Keratinocyte (primary cell): ENCODE measurements at places on chromosomes 3 and 15.

- peaks cover 1% of the 10 kb centered on the region for H3K36me3 ChIP-seq
- DNase-seq = no peak
- H3K27ac ChIP-seq = no peak overlapping the region
- no peak overlapping the region for H3K4me3 ChIP-seq
- no peaks in the 10 kb centered on the region for H3K27me3 ChIP-seq
These were observed 228.7 kb downstream of the SLCO3A1 start for GRCh38 chr15:92082006-92082843.

- no peak overlapping the region for H3K27ac ChIP-seq
- no peaks in the 10 kb centered on the region for H3K36me3 ChIP-seq
- no peak overlapping the region for H3K4me3 ChIP-seq
These were observed 10.3 kb upstream of the PPARG start for GRCh38 chr3:12278566-12278965.

DNA sequence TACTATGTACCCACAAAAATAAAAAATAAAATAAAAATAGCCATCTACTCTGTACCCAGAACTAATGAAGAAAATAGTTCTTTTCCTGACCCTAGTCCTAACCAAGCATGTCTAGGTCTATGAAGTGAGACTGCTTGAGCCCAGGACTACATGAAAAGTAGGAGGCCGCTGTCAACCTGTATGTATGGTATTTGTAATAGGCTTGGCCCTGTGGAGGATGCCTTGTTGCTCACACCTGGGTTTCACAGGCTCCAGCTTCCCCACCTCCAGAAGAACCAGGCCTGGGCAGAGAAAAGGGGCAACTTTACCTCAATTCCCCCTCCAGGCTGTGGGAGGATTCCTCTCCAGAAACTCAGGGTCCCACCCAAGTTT, 6.8 kb upstream of the PKM start:
- no peak overlapping the region for H3K4me3 ChIP-seq
- H3K27ac ChIP-seq = peak overlapping the region; percentile 96
- no peaks in the 10 kb centered on the region for H3K27me3 ChIP-seq
- H3K36me3 ChIP-seq = peaks cover 19% of the 10 kb centered on the region
- DNase-seq = no peak

GRCh38 chr3:107142786-107143575, 234.3 kb upstream of the CCDC54 start:
- no peak overlapping the region for H3K27ac ChIP-seq
- no peaks in the 10 kb centered on the region for H3K4me1 ChIP-seq
- no peak for DNase-seq
- H3K4me3 ChIP-seq = no peak overlapping the region
- no peaks in the 10 kb centered on the region for H3K36me3 ChIP-seq
